Naive thymus-derived CD8-positive, alpha-beta T cell (primary cell): ENCODE measurements at places on chromosomes 13 and 19. TPM values are rescaled to one million over a fixed set of nuclear protein-coding genes. Genes with fewer than 3 reads are reported as not detected.
A peak's percentile ranks its signal among the peaks of the same experiment; 100 is the strongest.

The C1QTNF9 gene
- 0.26 TPM for total RNA-seq

The ZIK1 gene
- total RNA-seq: 24.9 TPM

The KLK5 gene
- not detected for total RNA-seq

DNA sequence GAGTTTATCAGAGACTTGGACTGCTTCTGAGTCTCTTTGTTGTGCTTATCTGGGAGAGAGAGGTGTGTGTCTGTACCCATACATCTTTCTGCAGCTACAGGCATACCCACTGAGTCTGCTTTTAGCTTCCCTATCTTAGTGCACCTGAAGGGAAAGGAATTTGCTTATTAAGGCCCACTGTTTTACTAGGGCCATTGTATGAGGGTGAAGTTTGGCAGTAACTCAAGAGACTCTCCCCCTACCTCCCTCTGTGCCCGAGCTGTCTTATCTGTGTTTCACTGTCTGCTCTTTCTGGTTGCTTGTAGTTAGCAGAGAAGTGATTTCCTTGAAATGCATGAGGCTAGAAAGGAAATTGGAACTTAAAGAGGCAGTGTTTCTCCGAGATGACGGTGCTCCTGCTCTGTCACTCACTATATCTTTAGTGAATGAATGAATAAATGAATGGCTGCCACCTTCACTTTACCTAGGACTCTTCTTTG lies 678 bp upstream of the CD33 start:
- no peak overlapping the region for H3K27ac ChIP-seq
- H3K36me3 ChIP-seq: no peaks in the 10 kb centered on the region
- no peaks in the 10 kb centered on the region for H3K4me1 ChIP-seq

DNA sequence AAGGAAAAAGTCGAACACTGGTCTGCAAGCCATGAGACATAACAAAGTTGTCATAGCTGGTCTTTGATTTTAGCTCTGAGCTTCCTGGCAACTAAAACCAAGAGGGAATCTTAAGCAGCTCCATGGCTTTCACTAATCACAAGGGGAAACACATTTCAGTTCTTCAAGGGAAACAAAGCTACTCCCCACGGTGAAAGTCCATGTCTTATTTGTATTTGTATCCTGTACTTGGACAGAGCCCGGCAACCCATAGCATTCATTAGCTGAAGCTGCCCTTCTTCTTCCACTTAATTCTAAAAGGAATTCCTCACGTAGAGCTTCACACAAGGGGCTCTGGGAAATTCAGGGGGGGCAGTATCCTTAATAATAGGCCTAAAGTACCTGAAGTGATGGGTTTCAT lies 128.9 kb downstream of the RGCC start:
- no peak for DNase-seq
- H3K27ac ChIP-seq: no peak overlapping the region
- no peaks in the 10 kb centered on the region for H3K27me3 ChIP-seq
- no peaks in the 10 kb centered on the region for H3K36me3 ChIP-seq
- peaks cover 10% of the 10 kb centered on the region for H3K4me1 ChIP-seq

GRCh38 chr13:99651016-99651415 lies 149.7 kb downstream of the TM9SF2 start:
- no peak overlapping the region for H3K4me3 ChIP-seq
- peaks cover 7% of the 10 kb centered on the region for H3K4me1 ChIP-seq
- H3K27me3 ChIP-seq: no peaks in the 10 kb centered on the region
- DNase-seq: no peak

- H3K36me3 ChIP-seq: no peaks in the 10 kb centered on the region
- peaks cover 6% of the 10 kb centered on the region for H3K27me3 ChIP-seq
- no peaks in the 10 kb centered on the region for H3K4me1 ChIP-seq
- no peak overlapping the region for H3K4me3 ChIP-seq
These were observed 15.4 kb downstream of the NLRP12 start for GRCh38 chr19:53808710-53809125.

DNA sequence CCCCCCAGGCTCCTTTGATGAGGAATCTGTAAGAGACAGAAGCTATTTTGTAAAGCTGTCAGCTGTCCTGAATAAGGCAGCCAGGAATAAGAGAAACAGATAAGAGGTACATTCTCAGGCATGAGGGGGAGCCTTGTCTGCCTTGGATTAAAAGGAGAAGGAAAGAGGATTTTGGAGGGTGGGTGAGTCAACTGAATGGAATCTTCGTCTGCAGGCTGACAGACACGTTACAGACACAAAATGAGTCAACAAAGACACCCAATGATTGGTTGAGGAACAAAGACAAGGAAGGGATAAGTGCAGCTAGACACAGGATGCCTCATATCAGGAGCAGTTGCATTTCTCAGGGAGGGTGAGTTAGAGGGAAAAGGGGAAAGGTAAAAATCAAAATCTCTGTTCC lies 162.5 kb downstream of the OLFM4 start:
- no peak for DNase-seq
- no peak overlapping the region for H3K4me3 ChIP-seq
- no peaks in the 10 kb centered on the region for H3K4me1 ChIP-seq
- no peaks in the 10 kb centered on the region for H3K36me3 ChIP-seq
- peaks cover 3% of the 10 kb centered on the region for H3K27me3 ChIP-seq

DNA sequence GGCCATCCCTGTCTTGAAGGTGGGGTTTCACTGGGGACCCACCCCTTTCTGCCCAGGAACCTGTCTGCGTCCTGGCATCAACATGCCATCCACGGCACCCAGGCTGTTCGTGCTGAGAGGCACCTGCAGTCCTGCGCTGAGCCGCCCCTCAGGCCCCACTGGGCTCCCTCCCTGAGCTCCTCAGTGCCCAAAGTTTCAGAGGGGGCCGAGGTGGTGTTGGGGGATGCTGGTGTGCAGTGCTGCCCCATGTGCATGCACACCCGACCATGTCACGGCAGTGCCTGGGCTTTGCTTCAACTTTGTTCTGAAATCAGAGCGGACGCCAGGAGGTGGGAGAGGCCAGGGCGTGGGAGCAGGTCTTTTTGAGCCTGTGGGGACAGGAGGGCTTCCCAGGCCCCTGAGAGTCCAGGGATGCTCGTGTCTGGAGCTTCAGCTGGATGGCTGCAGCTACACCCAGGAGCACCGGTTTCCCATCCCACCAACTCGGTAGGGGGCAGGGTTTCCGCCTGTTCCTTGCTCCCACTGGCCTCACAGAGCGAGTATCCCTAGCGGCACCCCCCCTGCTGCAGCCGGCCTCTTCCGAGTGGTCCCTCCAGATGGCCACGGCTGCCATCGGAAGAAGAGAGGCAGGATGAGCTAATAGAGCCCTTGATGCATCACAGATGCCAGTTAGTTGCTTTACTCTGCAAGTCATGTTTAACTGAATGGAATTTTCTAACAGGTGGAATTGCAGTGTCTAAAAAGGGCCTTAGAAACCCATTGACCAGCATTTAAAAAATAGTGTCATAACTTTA lies 44.0 kb downstream of the WDFY2 start:
- peak overlapping the region; percentile 41 for H3K27ac ChIP-seq
- peaks cover 69% of the 10 kb centered on the region for H3K4me1 ChIP-seq
- H3K36me3 ChIP-seq: peaks cover under 1% of the 10 kb centered on the region
- H3K4me3 ChIP-seq: no peak overlapping the region

GRCh38 chr19:2041683-2042484 lies 9.2 kb downstream of the MKNK2 start:
- H3K27ac ChIP-seq: peak overlapping the region; percentile 48
- DNase-seq: peak; percentile 100
- H3K36me3 ChIP-seq: no peaks in the 10 kb centered on the region
- peaks cover 43% of the 10 kb centered on the region for H3K4me1 ChIP-seq

DNA sequence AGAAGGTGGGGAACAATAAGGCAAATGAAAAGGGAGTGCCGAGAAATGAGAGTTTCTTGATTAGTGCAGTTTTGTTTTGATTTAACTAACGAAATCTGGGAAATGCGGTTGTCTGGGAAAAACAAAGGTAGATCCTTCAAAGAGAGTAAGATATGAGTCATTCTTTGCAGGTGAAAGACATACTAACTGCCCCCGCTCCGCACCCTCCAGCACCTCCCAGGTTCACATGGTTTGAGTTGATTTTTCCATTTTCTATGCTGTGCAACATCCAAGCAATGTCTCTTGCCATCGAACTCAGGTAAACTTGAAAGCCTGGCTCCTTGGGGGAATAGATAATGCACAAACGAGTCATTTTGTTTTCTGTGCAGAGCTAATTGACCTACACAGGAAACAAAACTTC lies 84.1 kb upstream of the KLF12 start:
- no peaks in the 10 kb centered on the region for H3K36me3 ChIP-seq
- no peaks in the 10 kb centered on the region for H3K27me3 ChIP-seq
- H3K4me1 ChIP-seq: peaks cover 2% of the 10 kb centered on the region
